ENCODE measurements at places on chromosomes 3 and 15.

DNA sequence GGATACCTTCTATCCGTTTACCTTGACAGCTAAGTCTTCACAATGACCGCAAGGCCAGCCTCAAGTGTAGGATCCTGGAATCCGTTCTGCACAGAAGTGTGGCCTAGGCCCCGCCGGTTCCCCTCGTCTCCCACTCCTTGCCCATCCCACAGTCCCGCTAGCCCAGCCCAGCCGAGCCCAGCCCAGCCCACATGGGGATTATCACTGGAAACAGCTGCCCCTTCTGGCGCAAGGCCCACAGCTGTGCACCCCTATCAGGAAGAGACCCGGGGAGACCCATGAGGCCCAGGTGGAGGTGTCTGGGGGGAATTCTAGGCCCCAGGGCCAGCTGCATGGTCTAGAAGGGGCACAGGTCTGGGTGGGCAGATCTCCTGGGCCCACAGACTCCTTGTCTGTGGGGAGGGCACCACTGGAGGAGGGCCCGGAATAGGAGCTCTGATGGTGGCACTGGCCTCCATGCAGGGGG, 27.9 kb upstream of the KLF13 start:
- no peak for DNase-seq

GRCh38 chr15:96331945-96332636, 1.6 kb downstream of the NR2F2 start:
- no peak for DNase-seq

DNA sequence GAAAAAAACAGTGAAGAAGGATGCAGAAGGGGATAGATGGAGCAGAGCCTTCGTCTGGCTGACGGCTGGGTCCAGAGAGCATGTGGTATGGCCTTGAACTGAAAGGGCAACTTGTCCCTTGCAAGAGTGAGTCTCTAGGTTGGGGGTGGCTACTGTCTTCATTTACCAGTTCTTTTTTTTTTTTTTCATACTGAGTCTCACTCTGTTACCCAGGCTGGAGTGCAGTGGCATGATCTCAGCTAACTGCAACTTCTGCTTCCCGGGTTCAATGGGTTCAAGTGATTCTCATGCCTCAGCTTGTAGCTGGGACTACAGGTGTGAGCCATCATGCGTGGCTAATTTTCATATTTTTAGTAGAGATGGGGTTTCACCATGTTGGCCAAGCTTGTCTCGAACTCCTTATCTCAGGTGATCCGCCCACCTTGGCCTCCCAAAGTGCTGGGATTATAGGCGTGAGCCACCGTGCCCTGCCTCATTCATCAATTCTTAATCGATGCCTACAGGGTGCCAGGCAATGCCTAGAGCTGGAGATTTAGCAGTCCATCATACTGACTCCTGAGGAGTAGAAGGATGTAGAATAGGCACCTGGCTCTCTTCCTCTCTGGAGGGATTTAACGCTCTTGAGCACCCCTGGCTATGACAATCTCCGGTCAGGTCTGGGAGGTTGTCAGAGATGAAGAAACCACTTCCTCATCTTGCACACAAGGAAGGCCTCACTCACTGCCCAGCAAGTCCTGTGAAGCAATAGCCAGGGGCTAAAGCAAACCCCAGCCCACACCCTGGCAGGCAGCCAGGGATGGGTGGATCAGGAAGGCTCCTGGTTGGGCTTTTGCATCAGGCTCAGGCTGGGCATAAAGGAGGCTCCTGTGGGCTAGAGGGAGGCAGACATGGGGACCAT, at the start of gene CAMP:
Gene CAMP, plus strand, starts transcription at position 880 of the 898 bp plus-strand sequence. Its CDS starts 17 bp downstream, at position 897.
- DNase-seq: no peak

DNA sequence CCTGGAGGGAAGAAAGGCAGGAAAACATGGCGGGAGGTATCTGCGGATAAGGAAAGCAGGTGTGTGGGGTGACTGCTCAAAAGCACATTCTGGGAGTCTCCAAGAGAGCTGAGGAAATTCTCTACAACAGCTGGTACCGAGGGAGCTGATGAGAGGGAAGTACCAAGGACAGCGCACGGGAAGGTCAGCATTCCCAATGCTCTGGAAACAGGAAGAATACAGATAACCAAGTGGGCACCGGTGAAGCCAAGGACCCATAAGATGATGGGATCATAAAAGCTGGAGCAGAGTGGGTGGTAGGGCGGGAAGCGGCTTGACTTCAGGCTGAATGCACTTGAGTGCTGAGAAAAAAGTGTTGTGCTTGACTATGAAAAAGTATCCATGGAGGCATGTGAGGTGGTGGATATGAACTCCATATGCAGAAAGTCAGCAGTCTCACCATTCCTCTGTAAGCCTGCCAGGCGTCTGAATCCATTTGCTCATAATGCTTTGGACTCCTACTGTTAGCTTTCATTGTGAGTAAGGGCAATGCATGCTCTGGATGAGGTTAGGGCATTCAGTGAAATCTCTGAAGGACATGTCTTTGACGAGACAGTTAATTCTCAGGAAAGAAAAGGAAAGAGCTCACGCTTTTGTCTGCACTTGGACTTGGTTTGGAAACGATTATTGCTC, 215.5 kb downstream of the NR1D2 start:
- no peak for DNase-seq

DNA sequence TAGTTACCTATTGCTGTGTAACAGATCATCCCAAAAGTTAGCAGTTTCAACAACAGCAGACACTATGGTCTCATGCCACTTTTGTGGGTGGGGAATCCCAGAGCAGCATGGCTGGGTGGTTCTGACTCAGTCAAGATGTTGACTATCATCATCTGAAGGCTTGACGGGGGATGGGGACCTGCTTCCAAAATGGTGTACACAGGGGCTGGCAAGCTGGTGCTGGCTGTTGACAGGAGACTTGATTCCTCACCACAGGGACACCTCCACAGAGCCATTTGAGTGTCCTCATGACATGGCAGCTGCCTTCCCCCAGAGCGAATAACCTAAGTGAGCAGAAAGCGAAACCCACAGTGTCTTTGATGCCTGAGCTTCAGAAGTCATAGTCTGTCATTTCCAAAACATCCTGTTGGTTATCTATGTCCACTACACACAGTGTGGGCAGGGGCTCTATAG, 19.1 kb downstream of the DNAJB8 start:
- no peak for DNase-seq

- DNase-seq: no peak
These were observed 46.2 kb downstream of the NEK11 start for GRCh38 chr3:131072845-131073244.

DNA sequence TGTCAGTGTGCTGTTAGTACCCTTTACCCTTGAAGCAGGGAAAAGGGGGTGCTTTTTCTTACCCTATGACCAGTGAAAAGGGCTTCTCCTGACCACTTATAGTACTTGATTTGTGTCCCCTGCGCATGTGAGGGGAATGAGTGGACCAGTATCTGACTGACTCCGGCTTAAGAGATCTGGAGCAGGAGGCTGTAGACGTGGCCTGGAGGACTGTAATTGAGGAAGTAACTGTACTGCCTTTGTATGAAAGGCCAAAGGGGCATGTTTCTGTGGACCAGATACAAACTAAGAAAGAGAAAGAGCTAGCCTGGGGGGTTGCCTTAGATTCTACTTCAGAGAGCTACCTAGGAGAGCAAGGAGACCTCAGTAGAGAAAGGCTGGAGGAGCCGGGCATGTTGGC, 89.9 kb upstream of the TBL1XR1 start:
- DNase-seq: no peak

DNA sequence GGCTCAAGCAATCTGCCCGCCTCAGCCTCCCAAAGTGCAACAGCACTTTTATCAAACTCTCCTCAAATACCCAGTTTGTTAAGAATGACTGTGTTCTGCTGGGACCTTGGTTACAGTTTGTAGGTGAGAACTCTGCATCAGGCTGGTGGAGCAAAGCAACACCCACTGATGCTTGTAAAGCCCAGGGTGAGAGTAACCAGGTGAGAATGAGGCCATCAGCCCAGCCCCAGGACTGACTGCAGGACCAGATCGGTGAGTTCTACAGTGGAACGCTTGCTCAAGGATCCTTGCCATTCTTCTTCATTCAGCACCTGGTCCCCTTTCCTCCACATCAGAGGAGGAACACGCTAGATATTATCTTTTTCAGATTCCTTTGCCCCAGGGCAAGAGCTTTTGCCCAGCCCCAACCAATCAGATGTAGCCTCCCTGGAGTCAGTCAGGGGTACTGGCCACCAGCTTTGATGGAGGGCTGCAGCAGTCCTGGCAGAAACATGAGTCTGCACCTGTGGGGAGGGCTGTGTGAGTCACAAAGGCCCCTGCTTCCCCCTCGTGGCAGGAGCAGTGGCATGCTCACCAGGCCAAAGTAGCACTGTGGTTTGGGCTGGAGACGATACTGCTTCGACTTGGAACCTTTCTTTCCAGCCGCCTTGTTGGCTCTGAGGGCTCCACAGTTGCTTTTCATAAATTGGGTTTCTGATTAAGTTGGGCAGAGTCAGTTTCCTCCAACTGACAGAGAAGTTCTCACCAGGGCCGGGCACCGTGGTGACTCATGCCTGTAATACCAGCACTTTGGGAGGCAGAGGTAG, 3.5 kb upstream of the SHISA5 start:
- DNase-seq: no peak

GRCh38 chr3:53083949-53084309, 38.1 kb upstream of the SFMBT1 start:
- DNase-seq: no peak

DNA sequence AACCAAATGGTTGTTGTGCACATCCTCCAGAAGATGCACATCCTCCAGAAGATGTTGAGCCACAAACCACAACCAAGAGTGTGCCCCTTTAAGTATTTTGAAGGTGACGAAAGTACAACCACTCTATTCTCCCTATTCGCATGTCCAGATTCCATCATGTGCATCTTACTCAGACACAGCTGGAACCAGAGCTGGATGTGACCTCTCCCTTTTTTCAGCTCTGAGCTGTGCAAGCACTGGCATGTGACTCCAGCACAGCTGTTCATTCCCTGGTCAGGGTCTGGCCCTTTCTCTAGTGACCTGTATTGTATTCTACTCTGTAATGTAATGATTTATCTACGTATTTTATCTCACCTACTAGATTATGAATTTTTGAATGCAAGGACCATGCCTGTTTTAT, 29.3 kb upstream of the DLG1 start:
- no peak for DNase-seq

- no peak for DNase-seq
These were observed 52.4 kb downstream of the SUCNR1 start for GRCh38 chr3:151925876-151926275.

GRCh38 chr3:195805181-195805580, 6.5 kb downstream of the MUC4 start:
- DNase-seq: no peak

DNA sequence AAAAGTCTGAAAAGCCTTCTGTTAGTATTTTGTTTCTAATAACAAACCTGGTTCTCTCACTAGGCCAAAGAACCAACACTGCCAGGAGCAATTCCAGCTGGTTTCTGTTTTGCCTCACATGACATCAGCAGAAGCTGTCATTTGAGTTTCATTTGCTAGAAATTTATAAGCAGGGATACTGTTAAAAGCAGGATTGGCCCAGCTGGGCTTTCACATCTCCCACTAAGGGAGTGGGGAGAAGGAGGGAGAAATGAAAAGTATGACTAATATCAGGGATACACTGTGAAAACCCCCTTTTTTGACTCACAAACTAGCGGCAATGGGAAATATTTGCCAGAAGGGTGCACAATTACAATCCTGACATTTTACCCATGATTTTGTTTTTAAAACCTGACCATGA, 5.3 kb downstream of the CCDC80 start:
- DNase-seq: no peak

DNA sequence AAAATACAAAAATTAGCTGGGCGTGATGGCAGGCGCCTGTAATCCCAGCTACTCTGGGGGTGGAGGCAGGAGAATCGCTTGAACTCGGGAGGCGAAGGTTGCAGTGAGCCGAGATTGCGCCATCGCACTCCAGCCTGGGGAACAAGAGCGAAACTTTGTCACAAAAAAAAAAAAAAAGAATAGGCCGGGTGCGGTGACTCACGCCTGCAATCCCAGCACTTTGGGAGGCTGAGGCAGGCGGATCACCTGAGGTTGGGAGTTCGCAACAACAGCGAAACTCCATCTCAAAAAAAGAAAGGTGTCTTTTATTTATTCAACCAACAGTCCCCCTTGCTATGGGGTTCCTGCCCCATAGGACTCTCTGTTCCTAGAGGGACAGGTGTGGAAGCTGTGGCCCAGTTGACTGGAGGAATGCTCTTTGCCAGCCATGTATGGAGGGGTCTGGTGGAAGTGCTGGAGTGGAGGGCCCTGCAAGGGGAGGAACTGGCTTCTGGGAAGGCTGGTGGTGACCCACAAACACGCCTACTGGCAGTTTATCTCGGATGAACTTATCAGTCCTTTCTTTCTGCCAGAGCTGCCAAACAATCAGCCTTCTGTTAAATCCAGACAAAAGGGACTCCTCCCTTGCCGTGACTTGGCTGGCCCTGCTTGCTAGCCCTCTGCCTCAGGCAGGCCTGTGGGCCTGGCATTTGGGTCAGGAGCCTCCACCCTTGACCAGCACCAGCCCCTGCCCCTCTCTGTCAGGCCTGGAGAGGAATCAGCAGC, 4.6 kb upstream of the DAG1 start:
- DNase-seq: no peak

DNA sequence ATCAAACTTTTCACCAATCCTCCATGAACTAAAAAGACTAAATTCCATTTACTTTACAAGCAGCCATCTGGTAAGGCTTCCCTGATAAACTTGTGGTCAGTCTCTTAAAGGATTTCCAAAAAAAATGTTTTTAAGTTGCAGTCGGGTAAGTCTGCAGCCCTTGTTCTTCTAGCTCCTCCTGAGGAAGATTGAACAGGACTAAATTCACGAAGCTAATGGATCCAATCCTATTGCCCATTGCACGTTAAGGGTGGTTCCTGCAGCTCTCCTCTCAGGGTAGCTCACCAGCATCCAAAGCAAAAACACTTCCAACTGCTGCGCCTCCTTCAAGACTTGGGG, 2.8 kb downstream of the HES1 start:
- no peak for DNase-seq

DNA sequence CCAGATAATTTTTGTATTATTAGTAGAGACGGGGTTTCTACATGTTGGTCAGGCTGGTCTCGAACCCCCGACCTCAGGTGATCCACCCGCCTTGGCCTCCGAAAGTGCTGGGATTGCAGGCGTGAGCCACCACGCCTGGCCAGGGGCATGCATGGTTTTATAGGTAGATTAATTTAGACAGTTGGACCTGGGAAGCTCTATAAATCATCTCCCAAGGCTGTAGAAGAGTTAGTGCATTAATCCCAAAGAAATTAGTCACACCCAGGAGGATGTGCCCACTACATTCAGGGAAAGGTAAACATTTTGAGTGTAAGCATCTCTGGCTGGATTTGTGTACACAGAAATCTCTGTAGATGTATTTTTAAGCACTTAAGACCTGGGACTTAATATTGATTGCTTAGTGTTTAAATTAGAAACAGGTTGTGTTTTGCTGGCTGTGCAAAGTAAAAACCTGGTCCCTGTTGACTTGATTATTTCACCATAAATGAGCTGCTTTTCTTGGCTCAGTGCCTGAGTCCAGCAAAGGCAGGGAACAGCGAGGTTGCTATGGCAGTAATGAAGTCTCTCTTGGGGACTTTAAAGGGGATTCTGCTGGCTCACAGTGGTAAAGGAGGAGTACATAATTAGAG, 19.2 kb downstream of the EXOSC7 start:
- DNase-seq: no peak
